Panc1 (cell line): ENCODE measurements at places on chromosomes 7 and 10.

DNA sequence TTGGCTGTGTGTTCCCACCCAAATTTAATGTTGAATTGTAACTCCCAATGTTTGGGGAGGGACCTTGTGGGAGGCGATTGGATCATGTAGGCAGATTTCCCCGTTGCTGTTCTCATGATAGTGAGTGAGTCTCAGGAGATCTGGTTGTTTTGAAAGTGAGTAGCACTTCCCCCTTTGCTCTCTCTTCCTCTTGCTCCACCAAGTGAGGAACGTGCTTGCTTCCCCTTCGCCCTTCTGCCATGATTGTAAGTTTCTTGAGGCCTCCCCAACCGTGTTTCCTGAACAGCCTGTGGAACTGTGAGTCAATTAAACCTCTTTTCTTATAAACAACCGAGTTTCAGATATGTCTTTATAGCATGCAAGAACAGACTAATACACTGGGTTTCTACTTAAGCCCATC lies 176.3 kb downstream of the CDK14 start:
- no peak for DNase-seq

- no peak for DNase-seq
These were observed 19.4 kb downstream of the MCM10 start for GRCh38 chr10:13180788-13181187.

DNA sequence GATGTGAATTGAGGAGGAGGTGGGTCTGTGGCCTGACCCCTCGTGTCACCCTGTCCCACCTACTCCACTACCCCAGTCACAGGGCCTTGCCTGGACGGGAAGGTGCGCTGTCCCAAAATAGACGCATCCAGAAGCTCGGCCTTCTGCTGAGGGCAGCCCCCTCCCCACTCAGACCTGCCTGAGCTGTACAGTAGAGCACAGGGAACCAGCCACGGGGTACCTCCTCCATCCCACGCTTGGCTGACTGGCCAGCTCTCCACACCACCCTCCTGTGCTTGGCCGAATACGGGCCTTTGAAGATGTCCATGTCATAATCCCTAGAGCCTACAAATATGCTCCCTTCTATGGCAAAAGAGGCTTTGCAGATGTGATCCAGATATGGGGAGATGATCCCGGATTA lies 88.3 kb downstream of the CHST15 start:
- DNase-seq = no peak

- DNase-seq = no peak
These were observed 226.9 kb upstream of the CSTF2T start for GRCh38 chr10:51926337-51926736.

DNA sequence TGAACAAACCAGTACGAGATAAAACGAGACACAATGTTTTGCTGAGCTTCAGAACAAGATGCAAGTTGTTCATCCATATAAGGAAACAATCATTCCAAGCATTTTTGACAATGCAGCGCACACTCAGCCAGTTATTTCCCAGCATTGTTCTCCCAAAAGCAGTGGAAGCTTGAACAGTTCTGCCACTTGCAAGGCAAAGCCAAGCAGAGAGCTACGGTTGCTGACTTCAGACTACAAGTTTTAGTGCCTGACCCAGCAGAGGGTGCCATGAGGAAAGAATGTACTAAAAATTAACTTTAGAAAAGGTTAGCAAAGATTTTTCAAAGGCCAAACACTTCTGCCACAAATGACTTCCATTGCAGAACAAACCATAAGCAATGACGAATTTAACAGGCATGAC lies 152.5 kb downstream of the SLC25A13 start:
- no peak for DNase-seq

- no peak for DNase-seq
These were observed 167.4 kb downstream of the TMEM26 start for GRCh38 chr10:61285749-61286148.

DNA sequence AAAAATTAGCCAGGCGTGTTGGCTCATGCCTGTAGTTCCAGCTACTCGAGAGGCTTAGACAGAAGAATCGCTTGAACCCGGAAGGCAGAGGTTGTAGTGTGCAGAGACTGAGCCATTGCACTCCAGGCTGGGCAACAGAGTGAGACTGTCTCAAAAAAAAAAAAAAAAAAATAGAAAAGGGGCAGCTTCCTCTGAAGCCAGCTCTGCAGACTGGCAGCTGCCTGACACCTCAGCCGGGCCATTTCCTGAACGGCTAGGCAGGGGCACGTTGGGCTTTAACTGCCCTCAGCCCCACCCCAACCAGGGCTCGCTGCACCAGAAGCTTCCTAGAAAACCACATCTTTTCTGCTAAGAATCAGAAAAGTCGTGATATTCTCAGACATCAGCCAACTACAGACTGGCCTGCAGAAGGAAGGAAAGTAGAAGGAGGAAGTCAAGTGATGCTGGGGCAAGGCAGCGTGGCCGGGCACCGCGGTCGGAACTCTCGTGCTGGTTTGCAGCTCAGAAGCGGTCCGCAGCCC lies 38.0 kb downstream of the PRKAG2 start:
- DNase-seq = no peak

DNA sequence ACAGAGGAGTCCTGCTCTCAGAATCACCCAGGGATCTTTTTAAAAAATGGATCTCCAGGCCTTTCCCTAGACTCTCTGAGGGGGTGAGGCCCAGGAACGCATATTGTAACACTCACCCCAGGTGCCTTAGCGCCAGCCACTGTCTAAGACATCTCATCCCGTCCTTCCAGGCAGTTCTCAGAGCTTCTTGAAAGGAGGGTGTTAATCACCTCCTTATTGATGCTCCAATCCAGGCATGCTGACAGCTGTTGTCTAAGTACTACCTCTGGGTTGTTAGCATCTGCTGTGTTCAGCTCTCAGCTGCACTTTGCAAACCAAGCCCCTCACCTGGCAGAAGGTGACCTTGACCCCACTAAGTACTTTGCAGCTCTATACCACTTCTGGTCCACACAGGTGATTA lies 36.0 kb downstream of the KIAA1549 start:
- DNase-seq = no peak

GRCh38 chr10:31124852-31125251 lies 93.2 kb upstream of the ZNF438 start:
- DNase-seq = no peak

DNA sequence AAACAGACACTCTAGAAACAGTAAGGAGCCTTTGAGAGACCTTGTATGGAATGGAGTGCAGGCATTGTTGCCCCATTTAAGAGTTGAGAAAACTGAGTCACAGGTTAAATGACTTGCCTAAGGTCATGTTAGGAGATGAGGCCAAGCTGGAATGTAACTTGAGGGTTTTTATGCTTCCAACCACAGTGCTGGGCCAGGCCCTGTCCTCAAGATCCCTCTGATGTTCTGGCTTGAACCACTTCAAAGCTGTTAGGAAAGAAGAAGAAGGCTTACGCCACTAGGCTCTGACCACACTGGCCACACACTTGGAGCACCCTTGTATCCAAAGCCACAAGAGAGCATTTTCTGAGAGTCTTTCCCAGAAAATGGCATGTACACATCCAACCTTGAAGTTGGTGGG lies 42.7 kb downstream of the PLAU start:
- no peak for DNase-seq

GRCh38 chr10:59258890-59259289 lies 82.4 kb downstream of the PHYHIPL start:
- no peak for DNase-seq

DNA sequence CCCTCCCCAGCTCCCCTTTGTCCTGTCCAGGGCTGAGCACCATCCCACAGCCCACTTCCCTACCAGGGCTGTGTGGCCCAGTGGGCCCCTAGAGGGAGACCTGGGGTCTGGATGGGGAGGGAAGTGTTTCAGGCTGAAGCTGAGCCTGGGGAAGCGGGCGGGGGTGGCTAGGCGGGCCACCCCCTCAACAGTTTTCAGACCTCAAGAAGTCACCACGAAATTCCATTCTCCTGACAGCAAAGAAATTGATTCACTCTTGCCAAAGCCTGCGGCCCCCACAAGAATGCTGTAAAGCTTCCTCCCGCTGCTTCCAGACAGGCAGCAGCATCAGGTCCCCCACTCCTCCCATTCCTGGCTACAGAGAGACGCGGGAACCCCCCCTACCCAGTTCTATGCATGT lies 2.5 kb upstream of the LFNG start:
- DNase-seq = no peak

GRCh38 chr7:74012842-74013249 lies 15.1 kb upstream of the ELN start:
- DNase-seq = no peak

GRCh38 chr10:103102195-103102594 lies 90.9 kb downstream of the NT5C2 start:
- DNase-seq = no peak

DNA sequence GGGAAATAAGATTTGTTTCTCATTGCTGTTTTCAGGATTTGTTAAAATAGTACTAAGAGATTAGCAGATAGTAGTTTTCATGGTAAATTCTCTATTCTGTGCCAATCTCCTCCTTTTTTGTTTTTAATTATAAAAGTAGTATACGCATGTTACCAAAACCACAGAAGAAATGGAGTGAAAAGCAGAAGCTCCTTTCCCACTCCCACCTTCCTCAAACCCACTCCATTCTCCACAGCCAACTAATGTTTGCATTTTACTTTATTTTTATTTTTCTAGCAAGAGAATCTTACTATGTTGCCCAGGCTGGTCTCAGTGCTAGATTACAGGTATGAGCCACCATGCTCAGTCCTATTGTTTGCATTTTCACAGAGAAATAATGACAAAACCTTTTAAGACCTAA lies 4.5 kb upstream of the LRMDA start:
- no peak for DNase-seq

GRCh38 chr10:87578842-87579401 lies 74.2 kb downstream of the MINPP1 start:
- DNase-seq = no peak

- DNase-seq = no peak
These were observed 95.0 kb downstream of the COL13A1 start for GRCh38 chr10:69896606-69897231.

DNA sequence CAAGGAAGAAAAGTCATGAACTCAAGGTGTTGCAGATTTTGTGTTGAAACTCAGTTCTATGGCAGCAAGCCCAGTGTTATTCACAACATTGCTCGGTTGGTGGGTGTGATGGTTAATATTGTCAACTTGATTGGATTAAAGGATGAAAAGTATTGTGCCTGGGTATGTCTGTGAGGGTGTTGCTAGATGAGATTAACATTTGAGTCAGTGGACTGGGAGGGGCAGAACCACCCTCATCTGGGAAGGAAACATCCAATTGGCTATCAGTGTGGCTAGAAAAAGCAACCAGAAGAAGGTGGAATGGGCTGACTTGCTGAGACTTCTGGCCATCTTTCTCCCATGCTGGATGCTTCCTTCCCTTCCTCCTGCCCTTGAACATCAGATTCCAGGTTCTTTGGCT lies 353.2 kb downstream of the ADRA2A start:
- DNase-seq = no peak

DNA sequence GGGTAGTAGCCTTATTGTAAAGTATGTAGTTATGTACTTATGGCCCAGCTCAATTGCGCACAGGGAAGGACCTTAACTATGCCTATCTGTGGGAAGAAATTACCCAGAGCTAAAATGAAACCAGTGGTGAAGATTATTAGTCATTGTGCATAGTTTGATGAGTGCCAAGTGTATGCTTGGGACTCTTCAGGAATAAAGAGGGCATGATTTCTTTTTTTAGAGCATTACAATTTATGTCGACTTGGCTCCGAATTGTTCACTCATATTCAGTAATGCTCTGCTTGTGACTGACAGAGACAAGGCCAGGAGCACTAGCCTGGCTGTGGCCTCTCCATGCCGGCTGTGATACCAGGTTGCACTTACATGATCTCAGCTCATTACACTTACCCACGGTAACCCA lies 269.5 kb downstream of the TRIL start:
- no peak for DNase-seq

DNA sequence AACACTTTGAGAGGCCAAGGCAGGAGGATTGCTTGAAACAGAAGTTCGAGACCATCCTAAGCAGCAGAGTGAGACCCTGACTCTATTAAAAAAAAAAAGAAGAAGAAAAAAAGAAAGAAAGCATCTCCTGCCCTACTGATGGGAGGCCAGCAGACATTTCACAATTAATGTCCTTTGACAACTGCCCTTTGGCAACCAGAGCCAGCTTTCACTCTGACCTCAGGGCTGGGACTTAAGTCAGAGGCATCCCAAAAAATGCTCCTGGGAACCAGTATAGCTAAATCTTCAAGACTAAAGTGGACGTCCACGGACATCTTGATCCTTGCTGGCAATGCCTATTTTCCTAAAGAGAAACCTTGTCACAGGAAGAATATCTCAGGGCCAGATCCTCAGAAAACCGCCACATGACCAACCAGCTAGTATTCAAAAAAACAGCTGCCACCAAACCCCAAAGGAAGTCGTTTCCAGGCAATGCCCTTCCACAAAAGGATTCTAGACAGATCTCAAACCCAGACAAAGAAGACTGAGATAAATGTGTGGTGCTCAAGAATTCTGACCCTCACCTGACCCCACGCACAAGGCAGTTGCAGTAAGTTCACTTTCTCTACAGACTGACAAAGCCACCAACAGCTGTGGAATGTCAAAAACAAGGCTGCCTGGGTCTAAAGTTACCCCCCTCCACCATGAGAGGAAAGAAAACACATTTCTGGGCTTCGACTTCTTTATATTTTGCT lies 18.4 kb downstream of the GFRA1 start:
- no peak for DNase-seq

GRCh38 chr7:111780527-111780926 lies 218.2 kb upstream of the IMMP2L start:
- DNase-seq = no peak

DNA sequence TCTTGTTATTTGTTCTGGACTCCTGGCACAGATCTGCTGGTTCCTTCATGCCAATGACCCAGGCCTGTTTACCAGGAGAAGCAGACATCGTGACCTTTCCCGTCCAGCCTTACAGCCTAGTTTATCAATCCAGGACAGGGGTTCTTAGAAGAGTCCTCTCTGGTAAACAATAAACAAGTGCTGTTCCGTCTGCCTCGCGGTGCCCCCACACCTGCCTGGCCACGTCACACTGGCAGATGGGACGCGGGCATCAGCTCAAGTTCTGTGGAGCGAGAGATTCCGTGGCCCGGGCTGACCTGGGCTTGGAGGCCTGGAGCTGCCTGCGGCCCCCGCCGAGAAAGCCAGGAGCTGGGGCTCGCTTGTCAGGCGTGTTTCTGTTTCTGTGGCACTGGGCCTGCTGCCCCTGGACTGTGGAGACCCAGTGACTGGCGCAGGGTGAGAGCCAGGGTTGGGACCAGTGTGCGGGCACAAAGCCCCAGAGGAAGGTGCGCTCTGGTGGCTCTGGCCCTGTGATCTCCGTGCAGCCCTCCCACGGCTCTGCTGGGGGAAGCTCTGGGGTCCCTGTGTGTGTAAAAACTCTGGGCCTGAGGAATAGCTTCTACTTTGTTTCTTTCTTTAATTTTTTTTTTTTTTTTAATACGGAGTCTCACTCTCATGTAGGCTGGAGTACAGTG lies 28.4 kb upstream of the PFKFB3 start:
- DNase-seq = no peak

- no peak for DNase-seq
These were observed 95.2 kb downstream of the GALNT17 start for GRCh38 chr7:71227126-71227525.

GRCh38 chr7:10579561-10579960 lies 394.1 kb upstream of the PHF14 start:
- DNase-seq = no peak
